ENCODE measurements at places on chromosomes 3 and 15.
A peak's percentile ranks its signal among the peaks of the same experiment; 100 is the strongest.

DNA sequence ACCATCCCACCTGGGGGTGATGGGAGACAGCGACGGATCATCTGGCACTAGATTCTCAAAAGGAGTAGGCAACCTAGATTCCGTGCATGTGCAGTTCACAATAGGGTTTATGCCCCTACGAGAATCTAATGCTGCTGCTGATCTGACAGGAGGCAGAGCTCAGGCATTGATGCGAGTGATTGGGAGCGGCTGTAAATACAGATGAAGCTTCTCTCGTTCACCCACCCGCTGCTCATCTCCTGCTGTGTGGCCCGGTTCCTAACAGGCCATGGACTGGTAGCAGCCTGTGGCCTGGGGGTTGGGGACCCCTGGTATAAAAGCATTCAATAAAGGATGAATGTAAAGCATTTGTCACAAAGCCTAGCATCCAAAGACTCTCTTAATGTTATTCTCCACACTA lies 126.8 kb downstream of the FRMD4B start:
- DNase-seq: no peak

DNA sequence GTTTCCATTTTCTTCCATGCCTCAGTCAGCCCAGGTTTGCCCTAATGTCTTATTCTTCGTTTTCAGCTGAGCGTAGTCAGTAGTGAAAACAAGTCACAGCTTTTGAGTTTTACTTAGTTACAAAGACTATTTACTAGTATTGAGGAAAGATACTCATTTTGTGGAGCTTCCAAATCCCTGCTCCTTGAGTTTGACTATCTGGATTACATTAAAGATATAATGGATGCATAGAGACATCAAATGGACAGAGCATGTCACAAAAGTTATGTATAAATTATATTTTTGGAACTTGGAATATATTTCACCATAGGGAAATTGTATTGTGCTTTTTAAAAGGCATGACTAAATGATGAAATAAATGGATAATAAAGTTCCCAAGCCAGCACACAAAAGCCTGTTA lies 54.6 kb upstream of the AKAP13 start:
- no peak for DNase-seq

DNA sequence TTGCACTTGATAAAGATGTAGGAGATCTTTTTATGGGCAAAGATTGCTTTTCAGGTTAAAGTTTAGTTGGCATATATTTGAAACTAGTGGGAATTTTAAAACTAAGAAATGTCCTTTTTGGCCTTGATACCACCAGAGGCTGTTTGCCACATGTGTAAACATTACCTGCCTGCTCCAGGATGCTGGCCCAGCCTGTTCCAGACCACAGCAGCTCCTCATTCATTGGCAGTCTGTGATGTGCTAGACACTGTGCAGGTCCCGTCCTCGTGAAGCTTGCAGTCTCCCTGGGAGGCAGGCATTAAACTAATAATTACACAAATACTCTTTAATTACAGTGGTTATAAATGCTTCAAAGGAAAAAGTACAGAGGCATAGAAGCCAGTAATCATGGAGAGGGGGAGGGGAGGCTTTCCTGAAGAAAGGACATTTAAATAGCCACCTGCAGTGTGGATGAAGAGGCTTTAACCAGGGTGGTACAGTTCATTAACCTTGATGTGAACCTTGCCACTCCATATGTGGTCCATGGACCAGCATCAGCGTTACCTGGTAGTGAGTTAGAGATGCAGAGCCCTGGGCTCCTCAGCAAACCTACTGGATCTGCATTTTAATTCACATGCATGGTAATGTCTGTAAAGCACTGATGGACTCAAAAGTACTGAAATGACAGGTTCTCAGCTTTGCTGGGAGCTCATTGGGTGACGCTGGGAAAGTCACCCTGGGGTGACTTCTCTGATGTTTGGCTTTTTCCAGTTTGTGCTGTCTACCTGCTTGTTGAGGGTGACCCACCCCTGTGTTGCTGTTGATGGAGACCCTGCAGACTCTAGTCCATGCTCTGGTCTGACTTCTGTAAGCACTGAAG lies 5.3 kb downstream of the ZNF710 start:
- DNase-seq: no peak

DNA sequence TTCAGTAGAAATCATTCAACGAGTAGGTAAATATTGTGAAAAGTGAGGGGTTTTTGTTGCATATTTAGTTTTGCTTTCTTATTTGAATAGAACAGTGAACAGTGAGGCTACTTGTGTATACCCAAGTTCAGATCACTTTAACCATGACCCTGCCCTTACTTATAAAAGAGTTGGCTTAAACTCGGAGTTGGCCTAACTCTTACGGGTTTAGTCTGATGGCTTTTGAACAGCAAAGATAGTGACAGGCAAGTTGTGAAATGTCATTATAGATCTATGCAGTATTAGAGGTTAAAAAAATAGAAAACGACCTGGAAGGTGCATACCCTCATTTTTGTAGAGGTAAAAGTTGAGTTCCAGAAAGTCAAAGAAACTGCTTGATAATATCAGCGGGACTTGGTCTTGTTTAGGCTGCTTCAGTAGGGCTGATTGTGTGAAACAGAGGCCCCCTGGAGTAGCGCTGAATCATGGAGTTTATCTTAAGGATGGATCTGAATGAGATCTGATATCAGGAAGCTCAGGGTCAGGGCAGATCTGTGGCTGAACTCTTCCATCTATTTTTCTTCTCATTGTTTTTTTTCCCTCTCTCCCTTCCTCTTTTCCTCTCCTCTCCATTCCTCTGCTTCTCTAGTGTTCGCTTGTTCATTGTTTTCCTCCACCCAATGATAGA lies 359.8 kb downstream of the LPP start:
- no peak for DNase-seq

- DNase-seq: peak; percentile 26
Measured at GRCh38 chr3:195117978-195118581, 152.9 kb downstream of the XXYLT1 start.

DNA sequence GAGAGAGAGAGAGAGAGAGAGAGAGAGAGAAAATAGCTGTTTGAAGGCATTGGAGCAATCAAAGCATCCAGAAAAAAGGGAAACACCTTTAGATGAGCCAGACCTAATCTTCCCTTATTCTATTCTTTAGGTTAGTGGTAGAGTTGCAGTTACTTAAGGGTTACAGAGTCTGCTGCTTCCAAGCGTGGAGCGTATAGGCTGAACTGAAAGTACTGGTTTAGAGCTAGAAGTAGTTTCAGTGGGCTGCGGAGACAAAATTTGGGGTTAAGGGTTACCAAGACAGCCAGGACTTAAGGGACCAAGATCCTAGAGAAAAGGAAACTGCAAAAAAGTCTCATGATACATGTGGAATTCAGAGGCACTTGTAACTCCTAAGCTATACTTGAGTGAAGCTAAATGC lies 66.1 kb upstream of the MEIS2 start:
- DNase-seq: no peak

DNA sequence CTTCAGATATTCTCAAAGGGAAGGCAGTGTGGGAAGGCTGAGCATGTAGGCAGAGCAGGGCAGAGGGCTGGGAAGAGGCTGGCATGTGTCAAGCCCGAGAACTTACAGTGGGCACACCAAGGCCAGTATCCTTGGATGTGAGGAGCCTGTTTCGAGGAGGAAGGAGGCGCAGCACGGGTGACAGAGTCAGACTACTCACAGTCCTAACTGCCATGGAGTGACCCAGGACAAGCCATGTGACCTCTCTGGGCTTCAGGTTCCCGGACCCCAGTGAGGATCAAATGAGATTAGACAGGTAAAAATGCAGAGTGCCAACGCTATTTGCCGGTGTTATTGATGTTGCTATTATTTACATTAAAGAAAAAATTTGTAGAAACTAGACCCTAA lies 65.3 kb downstream of the NSMCE3 start:
- no peak for DNase-seq

DNA sequence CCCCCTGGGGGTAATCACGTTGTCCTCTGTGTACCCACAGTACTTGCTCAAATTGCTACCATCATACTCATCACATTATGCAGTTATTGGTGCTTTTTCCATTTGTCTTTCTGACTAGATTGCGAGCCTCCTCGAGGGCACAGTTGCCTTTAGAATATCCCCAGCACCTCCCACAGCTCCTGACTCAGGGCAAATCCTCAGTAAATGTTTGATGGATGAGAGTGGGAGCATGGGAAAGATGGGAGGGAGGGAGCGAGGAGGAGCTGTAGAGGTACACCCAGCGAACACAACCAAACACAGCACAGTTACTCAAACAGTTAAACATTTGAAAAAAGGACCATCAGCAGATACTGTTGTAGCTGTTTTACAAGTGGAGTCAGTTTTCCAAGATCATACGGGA lies 27.9 kb downstream of the SIDT1 start:
- DNase-seq: no peak

- no peak for DNase-seq
Measured at GRCh38 chr3:88628901-88629300, 478.5 kb upstream of the EPHA3 start.

DNA sequence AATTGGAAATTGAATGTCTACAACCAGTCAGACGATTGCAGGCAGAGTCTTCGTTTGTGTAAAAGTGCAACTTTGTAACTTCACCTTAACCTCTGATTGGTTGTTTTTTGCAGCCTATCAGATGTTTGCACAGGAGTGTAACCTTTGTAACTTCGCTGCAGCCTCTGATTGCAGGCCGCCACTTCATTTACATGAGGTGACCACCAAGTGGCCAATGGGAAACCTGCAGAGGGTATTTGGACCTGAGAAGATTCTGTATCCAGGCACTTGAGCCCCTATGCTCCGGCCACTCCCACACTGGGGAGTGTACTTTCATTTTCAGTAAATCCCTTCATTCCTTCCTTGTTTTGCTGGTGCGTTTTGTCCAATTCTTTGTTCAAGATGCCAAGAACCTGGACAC lies 68.1 kb upstream of the PFN2 start:
- no peak for DNase-seq

GRCh38 chr15:57090496-57090859 lies 172.0 kb downstream of the TCF12 start:
- no peak for DNase-seq

DNA sequence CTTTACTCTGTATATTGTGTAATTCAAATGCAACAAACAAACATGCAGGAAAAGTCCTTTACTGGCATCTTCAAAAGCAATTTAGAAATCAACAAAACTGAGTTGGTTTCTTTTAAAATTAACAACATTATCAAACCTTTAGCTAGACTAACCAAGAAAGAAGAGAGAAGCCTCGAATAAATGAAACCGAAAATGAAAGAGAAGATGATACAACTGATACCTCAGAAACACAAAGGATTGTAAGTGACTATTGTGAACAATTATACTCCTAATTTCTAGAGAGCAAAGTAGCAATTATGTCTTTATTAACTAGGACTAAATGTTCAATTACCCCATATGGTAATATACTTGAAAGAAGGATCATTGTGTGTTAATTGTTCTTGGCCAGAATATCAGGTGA lies 49.2 kb upstream of the P3H2 start:
- no peak for DNase-seq

- DNase-seq: no peak
Measured at GRCh38 chr3:175082631-175083030, 223.5 kb downstream of the NAALADL2 start.

DNA sequence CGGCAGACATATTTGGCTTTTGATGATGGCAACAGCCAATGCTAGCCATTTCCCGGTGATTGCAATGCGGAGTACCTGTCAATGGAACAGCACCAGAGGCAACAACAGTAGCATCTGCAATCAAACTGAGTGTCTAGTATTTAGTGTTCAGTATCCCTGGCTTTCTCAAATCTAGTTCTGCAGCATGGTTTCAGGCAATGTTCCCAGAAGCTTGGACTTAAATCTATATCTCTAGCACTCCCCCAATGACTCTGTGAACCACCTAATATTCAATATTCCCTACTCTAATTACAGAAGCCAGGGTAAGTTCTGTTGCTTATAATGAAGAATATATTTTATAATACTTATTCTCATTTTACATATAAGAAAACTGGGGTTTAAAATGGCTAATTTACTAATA lies 48.2 kb downstream of the TBL1XR1 start:
- DNase-seq: no peak

DNA sequence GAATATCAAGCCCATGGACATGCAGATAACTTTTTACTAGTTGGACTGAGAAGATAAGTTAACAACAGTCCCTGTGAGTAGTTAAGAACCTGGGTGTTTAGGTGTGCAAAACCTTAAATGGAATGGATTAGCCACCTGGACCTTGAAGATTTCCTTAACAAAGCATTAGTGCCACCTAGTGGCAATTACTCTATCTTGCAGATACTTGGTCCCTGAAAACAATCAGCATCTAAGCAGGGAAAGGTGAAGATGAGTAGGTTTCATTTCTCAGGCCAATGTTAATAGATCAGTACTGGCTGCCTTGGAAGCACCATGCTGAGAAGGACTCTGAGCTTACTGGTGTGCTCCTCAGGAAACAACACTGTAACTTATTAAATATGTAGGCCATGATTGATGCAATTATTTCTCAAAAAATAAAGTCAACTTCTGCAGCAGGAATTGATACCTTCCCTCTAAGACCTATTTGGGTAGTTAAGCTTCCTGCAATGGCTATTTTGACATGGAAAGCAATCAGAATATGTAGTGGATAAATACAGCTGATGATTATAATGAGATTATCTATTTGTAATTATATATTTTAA lies 329.4 kb downstream of the TBC1D5 start:
- peak; percentile 26 for DNase-seq

DNA sequence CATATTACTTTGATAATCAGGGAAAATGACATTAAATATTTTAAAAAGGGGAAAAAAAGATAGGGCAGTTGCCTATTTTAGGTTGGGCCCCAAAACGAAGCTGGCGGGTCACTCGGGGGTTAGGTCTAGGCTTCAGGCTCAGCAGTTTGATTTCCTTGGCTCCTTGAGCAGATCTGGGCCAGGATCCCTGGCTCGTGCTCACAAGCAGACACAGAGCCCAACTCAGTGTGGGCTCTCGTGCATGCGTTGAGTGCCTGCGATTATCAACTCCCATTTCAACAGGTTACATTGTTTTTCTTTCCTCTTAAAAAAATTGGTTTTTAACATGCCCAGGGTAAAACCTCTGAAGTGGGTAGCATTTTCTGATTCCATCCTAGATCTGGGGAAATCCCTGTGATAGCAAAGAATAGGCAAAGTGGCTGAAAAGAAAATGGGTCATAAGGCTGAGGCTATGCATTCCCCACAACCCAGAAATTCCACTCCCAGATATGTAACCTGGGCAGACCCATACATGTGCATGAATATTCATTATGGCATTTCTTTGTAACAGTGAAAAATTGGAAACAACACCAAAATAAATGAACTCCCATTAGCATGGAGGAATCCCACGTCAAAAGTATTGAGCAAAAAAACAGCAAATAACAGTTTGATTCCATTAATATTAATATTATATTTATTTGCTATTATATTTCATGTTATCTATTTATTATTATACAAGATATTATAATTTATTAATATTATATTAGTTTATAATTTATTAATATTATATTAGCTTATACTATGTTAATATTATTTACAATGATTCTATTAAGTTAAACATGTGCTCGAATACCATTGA lies 27.8 kb downstream of the FAM43A start:
- no peak for DNase-seq

- DNase-seq: no peak
Measured at GRCh38 chr3:115704661-115705338, 81.5 kb downstream of the GAP43 start.

Data from RWPE1 (cell line).